GM23248 (cell line): ENCODE measurements at places on chromosomes 1 and 21. TPM values are rescaled to one million over a fixed set of nuclear protein-coding genes. Genes with fewer than 3 reads are reported as not detected.

GRCh38 chr1:166839600-166840308, 479 bp downstream of the POGK start:
- DNase-seq = peak; percentile 68

GRCh38 chr1:173475564-173476196, 1.5 kb upstream of the PRDX6 start:
- DNase-seq = peak; percentile 88

GRCh38 chr1:31432592-31433395, 19.8 kb downstream of the SERINC2 start:
- DNase-seq = no peak

GRCh38 chr1:917076-917459, 6.7 kb upstream of the SAMD11 start:
- DNase-seq = no peak

S100A10 gene
- 60.5 and 60.7 TPM in 2 replicates for total RNA-seq

CYYR1 gene
- not detected in 2 replicates for total RNA-seq
